ENCODE measurements at places on chromosomes 6 and 20.

DNA sequence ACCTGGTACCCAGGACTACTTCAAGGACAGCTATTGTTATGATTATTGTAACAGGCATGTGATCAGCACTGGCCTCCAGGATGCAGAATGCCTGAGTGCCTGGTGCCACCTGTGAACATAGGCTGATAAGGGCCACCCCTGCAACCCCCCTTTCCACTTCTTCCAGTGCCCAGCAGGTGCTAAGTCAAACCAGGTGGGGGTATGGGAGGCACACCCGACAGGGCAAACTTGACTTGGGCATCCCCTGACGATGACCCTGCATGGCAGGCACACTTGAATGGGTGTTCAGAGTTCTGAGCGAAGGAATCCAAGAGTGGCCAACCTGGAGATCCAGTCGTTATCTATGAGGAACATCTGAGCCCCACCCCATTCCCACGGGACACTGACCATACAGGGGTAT is 3.4 kb downstream of the ADA start:
- DNase-seq: no peak

- DNase-seq: no peak
These were observed 218.4 kb upstream of the JARID2 start for GRCh38 chr6:15027472-15027871.

DNA sequence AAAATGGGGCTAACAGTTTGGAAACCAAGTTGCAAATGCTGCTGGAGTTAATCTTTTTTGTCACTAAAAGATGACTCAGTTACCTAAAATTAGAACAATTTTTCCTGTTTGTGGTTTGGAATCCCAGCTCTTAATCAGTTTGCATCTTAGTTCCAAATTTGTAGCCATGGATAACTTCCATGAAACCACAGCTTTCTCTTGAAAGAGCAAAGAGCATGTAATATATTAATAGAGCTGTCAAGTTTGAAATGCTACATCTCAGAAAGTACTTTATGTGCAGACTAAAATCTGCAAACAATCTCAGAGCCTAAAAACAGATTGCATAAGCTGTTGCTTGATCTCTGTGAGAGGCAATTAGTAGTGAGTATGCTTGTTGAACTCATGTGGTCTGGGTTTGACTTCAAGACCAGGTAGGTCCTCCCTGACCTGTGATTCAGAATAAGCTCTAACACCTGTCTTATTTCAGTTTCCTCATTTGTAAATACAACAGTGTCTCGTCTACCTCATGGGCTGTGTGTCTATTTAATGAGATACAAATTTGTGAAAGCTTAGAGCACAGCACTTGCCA is 23.5 kb downstream of the DHX35 start:
- no peak for DNase-seq

- DNase-seq: no peak
These were observed 37.1 kb upstream of the SLC4A11 start for GRCh38 chr20:3275966-3276679.

DNA sequence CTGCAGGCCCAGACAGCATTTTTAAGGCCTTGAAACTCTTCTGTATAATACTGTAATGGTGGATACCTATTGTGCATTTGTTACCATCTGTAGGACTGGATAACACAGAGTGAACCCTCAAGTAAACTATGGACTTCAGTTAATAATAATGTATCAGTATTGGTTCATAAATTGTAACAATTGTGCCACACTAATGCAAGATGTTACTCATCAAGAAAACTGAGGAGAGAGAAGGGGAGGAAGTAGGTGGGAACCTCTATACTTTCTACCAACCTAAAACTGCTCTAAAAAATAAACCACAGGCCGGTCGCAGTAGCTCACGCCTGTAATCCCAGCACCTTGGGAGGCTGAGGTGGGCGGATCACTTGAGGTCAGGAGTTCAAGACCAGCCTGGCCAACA is 10.8 kb downstream of the MAPK13 start:
- DNase-seq: no peak

DNA sequence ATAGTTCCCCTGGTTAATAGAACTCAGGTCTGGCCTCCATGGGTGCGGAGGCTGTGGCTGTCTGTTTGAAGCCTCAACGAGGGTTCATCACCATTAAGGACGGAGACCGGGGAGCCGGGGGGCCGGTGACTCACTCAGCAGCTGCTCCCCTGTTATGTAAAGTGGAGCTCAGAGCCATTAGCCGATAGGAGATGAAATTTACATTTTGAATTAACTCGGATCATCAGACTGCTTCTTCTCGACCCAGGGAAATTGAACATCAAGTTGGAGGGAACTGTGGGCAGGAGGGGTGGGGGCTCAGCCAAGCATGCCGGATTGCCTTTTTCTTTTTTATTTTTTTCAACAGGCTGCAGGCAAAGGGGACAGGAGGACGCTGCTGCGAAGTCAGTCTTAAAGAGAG is 12.3 kb downstream of the PCK1 start:
- no peak for DNase-seq

- DNase-seq: no peak
These were observed 101.6 kb upstream of the FRMD1 start for GRCh38 chr6:168180548-168181011.

DNA sequence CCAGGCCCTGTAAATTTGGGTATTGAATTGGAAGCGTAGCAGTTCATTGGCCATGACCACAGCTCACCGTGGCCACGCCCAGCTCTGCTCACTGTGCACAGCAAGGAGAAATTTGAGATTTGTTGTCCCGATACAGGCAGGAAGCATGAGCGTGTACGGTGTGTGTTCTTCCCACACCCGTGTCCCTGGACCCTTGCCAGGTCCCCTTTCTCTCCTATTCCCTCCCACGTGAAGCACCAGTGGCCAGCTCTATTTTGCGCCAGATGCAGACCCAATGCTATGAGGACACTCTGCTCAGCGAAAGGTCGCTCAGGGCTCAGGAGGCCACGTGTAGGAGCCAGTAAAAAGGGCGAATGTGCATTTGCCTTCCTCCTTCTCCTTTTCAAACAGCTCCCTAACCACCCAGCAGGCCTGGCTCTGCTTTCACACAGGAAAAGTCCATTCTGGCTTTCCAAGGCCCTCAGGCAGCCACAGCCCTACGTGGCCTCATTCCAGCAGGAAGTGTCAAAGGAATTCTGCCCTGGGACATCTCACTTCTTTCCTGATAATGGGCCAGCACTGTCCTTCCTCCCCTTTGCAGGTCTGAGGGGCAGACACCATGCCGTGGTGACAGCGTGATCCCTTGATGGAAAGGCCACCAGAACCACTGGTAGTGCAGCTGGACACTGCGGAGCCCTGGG is 499.2 kb upstream of the CDH4 start:
- no peak for DNase-seq

- DNase-seq: no peak
These were observed 776.3 kb downstream of the EYS start for GRCh38 chr6:64930681-64931080.

- no peak for DNase-seq
These were observed 12.4 kb upstream of the CCN5 start for GRCh38 chr20:44702776-44703175.

DNA sequence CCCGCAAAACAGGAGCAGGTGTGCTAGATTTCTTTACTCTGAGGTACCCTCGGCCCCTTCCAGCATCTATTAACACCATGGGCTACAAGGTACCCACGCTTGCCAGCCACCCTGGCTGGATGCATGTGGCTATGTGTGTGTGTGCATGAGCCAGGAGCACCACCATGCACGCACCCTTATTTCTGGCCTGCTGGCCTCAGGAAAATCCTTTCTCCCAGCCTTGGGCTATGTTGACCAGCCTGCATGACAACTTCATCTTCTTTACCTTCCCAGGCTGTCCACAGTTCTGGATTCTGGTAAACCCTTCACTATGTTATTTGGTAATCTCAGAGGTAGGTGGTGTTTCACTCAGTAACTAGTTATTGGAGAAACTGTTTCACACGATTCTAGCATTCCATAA is 40.4 kb downstream of the GPR6 start:
- DNase-seq: no peak

DNA sequence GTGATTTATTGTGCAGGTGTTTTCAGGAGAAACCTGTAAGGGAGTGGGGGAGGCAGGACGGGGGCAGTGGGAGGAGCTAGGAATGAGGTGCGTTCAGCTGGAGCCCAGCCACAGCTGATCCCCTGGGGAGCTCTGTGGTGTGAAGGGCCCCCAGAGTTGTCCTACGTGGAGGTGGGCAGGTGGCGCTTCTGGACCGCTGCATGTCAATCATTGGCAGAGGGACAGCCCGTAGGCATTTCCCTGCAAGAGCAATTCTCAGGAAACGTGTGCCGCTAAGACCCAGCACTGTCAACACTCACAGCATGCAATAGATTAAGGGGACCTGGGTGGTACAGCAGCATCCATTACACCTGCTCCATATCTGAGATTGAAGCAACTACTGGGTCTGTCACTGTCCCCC is 88.0 kb downstream of the PRND start:
- no peak for DNase-seq

DNA sequence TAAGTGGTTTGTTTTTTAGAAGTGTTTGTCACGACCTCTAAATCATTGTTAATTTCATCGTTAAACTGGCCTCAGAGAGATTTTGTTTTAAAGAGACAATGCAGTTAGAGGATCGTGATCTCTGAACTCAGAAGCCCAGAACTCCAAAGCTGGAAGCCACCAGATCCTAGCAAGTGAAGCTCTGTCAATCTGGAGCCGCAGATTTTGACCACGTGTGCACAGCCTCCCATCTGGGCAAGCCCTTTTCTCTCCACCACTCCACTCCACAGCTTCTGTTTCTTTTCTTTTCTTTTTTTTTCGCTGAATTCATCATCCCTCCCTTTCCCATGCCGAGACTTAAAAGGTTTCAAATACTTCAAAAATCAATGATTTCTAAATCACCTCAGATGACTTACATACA is 142.2 kb upstream of the ESR1 start:
- DNase-seq: no peak

DNA sequence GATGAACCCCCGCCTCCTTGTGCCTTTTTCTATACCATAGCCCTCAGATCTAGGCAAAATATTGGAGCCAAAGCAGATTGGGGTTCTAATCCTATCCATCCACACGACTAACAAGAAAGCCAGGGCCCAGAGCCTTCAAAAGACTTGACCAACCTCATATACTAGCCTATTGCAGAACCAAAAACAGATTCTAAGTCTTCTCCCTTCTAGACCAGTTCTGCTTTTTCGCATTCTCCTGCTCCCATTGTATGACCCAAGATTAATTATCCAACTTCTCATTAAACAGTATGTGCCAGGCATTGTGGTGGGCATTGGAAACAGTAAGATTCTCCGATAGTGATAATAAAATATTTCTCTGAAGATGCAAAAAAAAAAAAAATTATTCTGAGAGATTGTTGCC is 113.7 kb upstream of the JARID2 start:
- no peak for DNase-seq

DNA sequence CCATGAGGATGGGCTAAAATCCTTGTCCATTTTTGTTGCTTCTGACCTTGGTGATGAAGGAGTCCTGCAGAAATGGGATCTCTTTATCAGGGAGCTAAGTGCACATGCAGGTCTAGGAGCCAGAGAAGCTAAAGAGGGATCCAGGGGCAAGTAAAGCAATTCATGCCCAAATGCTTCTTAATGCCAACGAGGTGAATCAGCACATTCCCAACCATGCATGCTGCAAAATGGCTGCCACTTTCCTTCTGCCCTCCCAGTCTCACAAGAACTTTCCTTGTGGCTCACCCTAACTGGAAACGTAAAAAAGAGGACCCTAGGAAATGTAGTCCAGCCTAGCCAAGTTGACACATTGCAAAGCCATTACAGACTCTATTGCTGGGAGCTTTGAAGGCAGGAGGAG is 298.4 kb downstream of the MAFB start:
- no peak for DNase-seq

DNA sequence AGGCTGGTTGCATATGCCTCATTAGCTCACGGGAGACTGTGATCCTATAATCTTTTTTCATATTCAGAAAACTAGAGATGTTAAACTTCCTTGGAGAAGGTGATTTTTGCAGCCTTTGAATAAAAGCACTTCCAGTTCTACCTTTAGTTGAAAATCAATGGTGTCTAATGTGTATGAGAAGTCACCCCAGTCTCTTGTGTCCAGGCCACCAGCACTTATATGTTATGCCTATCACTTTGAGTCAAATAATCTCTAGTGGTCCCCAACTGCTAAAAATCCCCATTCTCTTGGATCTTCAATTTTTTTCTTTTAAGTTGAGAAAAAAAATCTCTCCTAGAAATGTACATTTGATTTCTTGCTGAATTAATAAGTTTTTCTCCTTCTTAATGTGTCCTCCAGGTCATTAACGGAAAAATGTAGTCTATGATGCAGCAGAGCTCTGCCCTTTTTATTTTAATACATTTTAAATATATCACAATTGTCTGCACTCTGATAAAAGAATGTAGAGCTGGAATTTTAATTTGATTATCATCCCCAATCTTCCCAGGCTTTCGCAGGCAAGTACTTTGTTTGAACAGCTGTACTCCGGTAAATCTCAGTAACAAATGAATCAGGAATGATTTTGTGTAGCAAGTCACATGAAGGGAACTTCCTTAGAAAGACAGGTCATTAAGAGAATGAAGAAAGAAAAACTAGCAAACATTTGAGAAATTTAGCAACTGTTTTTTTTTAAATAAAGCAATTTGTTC is 147.0 kb downstream of the SOX4 start:
- no peak for DNase-seq

DNA sequence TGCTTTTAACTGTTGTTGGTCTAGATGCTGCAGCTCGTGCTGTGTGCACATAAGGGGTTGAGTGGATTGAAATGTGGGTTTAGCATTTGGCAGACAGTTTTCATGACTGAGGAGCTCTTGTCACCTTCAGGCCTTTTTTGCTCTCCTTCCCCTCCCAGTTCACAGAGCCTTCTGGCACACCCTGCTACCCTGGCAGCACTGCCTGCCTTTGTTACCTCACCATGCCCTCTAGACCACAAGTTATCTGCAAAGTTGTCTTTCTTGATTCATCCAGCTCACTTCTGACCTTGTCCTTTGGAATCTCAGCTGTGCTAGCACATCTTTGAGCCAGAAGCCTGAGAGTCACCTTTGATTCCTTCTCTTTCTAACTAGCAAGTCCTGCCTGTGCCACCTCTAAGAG is 348.9 kb upstream of the ZFP64 start:
- no peak for DNase-seq

DNA sequence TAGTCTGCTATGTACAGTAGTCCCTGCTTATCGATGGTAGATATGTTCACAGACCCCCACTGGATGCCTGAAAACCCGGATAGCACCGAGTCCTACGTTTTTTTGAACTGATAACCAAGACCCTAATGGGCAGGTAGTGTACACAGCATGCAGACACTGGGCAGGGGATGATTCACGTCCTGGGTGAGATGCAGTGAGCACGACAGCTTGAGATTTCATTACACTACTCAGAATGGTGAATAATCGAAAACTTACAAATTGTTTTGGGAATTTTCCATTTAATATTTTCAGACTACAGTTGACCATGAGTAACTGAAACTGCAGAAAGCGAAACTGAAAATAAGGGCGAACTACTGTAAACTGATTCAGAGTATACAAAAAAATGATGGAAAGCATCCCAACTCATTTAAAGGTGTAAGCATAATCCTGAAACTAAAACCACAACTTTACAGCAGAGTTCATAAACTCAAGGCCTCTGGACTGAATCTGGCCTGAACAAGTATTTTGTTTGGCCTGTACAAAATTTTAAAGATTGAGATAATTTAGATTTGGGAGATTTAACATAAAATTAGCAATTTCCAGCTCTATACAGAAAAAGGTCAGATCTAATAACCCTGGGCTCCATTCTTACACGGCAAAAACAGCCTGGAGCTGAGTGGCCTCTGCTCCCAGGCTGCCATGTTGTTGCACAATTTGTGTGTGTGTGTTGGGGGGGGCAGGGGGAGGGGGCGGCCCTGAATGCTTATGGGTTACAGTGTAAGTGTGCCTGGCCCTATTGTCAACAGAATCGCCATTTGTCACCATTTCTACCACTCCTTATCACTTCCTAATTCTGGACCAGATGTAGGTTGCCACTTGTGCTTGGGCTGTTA is 34.9 kb downstream of the RNF24 start:
- DNase-seq: peak; percentile 45

All from CD4-positive, alpha-beta memory T cell (primary cell).